Pulmonary artery endothelial cell (primary cell): ENCODE measurements at places on chromosomes 6 and 20. TPM values are rescaled to one million over a fixed set of nuclear protein-coding genes. Genes with fewer than 3 reads are reported as not detected.

Gene BANF2
- total RNA-seq = not detected in 2 replicates

Gene CLPSL1
- total RNA-seq = not detected in 2 replicates

Gene FKBP1C
- 0.40 and 1.8 TPM in 2 replicates for total RNA-seq

Gene SIRPG
- not detected in 2 replicates for total RNA-seq

Gene XKR7
- total RNA-seq = not detected in 2 replicates

Gene ARFGEF3
- 7.1 and 8.2 TPM in 2 replicates for total RNA-seq

Gene PDE10A
- 7.1 and 9.8 TPM in 2 replicates for total RNA-seq

Gene RGL2
- total RNA-seq = 39.4 and 42.5 TPM in 2 replicates

Gene BNIP5
- total RNA-seq = not detected in 2 replicates

GRCh38 chr6:7730001-7730783 lies 4.3 kb downstream of the BMP6 start:
- no peak for DNase-seq

DNA sequence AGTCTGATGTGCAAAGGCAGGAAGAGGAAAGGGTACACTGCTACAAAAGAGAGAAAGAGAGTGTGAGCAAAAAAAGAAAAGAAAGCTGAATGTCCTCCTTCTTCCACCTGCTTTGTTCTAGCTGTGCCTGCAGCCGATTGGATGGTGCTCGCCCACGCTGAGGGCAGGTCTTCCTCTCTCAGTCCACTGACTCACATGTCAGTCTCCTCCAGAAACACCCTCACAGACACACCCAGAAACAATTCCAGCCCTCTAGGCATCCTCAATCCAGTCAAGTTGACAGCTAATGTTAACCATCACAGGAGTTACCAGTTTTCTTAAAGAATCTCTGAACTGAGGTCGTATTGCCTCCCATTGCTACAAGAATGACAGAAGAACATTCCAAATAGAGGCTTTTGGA lies 411.9 kb upstream of the SASH1 start:
- no peak for DNase-seq

GRCh38 chr6:21587961-21588480 lies 5.5 kb upstream of the SOX4 start:
- DNase-seq = no peak

DNA sequence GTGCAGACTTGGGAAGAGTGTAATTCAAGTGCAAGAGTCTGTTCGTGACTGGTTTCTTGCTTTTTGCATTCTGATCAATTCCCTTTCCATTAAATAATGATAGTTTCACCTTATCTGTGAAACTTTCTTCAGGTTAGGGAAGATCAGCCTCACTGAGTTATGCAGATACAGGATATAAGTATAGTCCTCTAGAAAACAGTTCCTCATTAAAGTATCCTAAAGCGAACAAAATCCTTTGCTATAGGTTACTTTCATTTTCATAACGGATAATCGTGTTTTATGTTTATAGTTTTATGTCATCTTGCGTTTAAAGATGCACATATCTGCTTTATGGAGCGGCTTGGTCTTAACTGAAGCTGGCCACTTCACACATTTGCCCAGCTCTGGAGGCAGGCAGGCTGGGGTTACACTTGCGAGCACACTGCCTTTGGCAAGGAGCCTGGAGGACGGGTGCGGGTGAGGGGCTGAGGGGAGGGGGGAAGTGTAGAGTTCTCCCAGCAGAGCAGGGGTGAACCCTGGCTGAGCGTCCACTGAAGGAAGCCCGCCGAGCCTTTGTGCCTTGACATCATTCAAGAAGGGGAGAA lies 123.5 kb upstream of the IFNGR1 start:
- DNase-seq = no peak

GRCh38 chr6:37731888-37732287 lies 34.2 kb upstream of the MDGA1 start:
- DNase-seq = no peak

DNA sequence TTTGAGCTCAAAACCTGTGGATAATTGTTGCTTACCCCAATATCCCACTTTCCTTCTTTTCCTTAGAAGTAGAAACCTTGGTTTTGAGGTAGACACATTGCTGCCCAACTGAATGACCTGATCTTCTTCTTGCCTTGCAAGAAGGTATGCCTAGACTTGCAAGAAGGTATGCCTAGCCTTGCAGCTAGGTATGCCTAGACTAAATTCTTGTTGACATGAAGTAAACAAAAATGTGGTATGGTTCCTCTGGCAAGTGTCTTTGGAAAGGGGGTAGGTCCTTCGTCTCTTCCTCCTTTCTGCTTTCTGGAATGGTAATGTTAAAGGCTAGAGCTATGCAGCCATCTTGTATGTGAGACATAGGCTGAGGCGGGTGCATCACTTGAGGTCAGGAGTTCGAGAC lies 129.2 kb downstream of the GMPR start:
- DNase-seq = no peak

DNA sequence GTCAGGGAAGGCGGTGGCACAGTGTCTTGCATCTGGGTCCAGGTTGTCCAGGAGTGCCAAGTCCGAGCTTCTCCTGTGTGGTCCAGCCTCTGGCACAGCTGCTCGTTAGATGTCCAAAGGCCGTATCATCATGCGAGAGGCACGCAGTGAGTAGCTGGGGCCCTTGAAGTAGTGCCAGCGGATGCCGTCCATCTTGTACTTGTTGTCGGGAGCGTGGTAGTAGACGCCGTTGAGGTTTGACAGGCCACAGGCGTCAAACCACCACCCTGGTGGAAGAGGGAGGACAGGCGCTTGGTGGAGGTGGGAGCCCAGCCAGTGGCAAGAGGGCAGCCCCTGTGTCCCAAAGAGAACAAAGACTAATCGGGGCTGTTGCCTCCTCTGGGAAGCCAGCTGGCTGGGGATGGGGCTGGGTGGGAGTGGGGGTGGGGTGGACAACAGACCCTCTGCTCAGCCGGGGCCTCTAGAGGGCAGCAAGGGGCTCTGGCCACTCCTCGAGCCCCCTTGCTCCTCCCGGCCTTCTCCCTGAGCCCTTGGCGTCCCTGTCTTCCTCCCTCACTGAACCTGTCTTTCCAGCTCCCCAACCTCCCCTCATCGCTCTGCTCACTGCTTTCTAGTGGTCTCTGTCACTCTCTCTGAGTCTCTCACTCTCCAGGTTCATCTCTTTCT lies 39.5 kb downstream of the FAM110A start:
- DNase-seq = no peak

GRCh38 chr6:82494367-82494766 lies 130.8 kb downstream of the TPBG start:
- no peak for DNase-seq

GRCh38 chr6:112717856-112718255 lies 370.7 kb downstream of the RFPL4B start:
- no peak for DNase-seq

DNA sequence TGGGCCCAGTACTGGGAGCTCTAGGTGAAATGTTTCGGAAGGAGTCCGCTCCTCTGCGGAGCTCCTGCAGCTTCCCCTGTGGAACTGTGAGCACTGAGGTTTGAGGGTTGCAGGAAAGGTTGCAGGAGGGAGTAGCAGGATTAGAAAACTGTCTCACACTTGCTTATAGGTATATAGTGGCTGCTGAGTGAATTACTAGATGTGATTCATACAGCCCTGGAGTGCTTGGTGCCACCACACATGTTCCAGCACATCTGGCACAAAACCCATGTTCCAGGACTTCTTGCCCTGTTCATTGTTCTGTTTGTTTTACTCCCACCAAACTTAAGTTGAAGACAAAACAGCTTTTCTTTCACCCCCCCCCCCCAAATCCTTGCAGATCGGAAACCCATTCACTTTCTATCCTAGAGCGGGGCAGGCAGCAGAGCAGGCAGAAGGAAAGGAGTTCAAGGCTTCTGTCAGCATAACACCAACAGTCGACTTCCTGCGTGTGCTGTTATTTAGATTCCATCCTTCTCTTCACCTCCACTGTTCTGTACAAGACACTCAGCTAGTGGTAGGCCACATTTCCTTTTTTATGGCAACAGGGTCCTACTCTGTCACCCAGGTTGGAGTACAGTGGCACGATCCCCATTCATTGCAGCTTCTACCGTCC lies 669 bp upstream of the PEX6 start:
- no peak for DNase-seq

GRCh38 chr6:165936096-165936495 lies 231.6 kb downstream of the TBXT start:
- DNase-seq = no peak

DNA sequence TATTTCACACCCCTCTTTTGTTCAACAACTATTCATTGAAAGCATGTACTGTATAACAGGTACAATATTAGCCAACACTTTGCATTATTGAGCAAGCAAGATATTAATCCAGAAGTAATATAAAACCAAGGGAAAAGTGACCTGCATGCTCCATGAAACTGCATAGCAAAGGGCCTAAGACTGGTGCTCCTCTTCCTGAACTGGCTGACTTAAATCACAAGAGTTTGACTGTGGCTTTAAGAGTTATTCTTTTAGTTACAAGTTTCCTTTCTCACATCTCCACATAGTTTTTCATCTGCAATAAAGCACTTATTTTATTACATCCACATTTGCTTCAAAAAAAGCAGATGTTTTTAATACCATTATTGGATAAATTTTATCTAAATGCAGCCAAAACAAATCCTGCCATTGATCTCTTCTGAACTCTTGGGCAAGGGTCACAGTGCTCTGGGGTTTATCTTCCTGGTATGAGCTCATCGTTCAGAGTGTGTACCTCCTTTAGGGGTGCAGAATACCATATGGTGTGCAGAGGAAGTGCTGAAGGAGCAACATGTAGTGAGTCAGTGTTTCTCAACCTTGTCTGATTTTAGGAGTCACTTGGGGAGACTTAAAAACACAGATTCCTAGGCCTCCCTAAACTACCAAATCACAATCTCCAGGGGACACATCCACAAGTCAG lies 1225.9 kb upstream of the MAP3K7 start:
- no peak for DNase-seq

DNA sequence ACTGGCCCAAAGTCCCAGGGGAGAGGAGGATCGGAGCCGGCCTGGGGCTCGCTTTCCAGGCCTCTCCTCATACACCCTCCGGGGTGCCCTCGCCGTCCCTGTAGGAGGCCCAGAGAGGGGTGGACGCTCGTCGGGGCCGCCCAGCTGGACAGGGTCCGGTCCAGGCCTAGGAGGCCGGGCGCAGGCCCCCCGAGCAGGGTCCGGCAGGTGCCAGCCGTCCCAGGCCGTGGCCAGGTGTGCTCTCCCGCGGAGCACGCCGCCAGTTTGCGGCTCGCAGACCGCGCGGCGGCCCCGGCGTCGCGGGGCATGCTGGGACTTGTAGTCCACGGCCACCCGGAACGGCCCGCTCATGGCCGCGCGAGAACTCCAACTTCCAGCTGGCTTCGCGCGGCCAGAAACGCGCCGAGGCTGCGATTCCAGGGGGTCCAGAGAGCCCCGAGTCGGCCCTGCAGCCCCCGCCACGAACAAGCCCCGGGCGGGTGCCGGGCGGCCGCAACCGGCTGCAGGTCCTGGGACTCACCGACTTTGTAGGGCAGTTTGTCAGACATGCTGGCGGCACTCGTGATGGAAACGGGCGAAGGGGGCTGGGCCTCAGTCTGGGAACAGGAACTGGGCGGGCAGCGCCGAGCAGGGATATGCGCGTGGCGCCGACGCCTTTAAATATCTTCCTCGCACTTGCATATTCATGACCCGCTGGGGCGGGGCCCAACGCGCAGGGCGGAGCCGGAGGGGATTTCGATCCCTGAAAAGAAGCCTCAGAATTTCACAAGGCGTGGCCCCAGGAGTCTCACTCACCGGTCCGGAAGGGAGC lies at the start of gene AHCY:
Gene AHCY, minus strand, starts transcription at position 633 of the 811 bp plus-strand sequence. Its CDS starts 85 bp downstream, at position 548.
- peak; percentile 77 for DNase-seq

- no peak for DNase-seq
Observed at GRCh38 chr20:51100617-51101016, 77.7 kb upstream of the KCNG1 start.

GRCh38 chr6:156773935-156774852 lies 3.0 kb upstream of the ARID1B start:
- no peak for DNase-seq

GRCh38 chr20:8082989-8083388 lies 49.1 kb upstream of the PLCB1 start:
- DNase-seq = no peak

- no peak for DNase-seq
Observed at GRCh38 chr20:52081791-52082190, 109.8 kb downstream of the ZFP64 start.

DNA sequence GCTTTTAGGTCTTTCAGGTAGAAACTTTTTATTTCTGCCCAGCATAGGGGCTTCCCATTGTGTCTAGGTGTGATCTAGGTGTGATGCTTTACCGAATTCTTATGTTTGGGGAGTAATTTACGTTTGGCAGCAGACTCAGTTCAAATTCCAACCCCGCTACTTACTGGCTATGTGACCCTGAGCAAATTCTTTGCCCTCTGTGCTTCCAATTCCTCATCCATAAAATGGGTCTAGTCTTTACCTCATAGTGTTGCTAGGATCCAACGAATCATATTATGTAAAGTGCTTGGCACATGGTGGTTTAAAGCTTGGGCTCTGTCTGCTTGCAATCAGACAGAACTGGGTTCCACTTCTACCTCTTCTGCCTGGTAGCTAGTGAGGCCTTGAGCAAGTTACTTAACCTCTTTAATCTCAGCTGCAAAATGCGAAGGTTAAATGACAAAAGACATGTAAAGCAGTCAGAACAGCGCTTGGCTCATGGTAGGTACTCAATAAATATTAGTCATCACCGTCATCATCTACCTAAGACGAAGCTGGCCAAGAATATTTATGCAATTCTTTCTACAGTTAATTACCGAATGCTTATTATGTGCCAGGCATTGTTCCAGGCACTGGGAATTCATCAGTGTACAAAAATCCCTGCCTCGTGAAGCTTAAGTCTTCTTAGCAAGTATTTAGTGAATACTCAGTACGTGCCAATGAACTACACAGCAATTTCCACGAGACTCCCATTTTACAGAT lies 1.0 kb downstream of the NSFL1C start:
- DNase-seq = no peak

DNA sequence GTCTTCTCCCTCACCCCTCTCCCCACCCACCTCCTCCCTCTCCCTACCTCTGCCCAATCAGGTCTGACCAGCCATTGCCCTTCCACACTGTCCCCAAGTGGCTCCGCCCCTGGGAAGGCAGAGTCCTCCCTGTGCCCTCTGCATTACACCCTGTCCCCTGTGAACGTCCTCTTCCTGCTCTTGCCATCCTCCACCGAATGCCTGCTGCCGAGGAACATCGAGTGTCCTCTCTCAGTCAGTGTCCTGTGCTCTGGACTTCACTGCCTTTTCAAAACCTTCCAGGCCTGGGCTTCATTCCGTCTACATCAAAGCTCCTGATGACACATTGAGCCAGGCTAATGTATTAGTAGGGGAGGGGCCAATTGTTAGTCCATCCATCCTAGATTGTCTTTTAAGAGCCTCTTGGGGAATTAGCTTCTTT lies 3.3 kb upstream of the PACSIN1 start:
- DNase-seq = no peak

- DNase-seq = no peak
Observed at GRCh38 chr6:25307805-25308494, 28.8 kb downstream of the CARMIL1 start.

DNA sequence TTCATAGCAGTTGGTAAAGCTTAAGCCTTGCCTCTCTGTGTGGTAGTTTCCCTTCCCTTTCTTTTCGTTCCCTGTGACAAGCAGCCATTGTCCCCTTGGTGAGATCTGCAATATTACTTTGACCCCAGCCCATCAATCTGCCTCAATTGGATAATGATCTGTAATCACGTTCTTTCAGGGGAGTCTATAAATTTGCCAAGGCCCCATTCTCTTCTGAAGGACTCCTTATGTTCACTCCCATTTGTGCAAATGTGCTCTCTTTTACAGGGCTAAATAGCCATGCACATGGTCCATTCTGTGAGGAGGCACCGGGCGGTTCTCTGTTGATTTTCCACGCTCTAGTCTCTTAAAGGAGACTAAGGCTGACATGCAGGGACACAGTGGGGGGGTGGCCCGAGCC lies 660.4 kb upstream of the SLC35B3 start:
- no peak for DNase-seq
